ENCODE measurements at places on chromosomes 3 and 15.

- no peak for DNase-seq
Measured at GRCh38 chr3:59310736-59311135, 260.9 kb upstream of the CFAP20DC start.

- DNase-seq = no peak
Measured at GRCh38 chr3:143343031-143343430, 223.5 kb downstream of the CHST2 start.

- DNase-seq = no peak
Measured at GRCh38 chr3:123013876-123014275, 13.7 kb downstream of the SEMA5B start.

DNA sequence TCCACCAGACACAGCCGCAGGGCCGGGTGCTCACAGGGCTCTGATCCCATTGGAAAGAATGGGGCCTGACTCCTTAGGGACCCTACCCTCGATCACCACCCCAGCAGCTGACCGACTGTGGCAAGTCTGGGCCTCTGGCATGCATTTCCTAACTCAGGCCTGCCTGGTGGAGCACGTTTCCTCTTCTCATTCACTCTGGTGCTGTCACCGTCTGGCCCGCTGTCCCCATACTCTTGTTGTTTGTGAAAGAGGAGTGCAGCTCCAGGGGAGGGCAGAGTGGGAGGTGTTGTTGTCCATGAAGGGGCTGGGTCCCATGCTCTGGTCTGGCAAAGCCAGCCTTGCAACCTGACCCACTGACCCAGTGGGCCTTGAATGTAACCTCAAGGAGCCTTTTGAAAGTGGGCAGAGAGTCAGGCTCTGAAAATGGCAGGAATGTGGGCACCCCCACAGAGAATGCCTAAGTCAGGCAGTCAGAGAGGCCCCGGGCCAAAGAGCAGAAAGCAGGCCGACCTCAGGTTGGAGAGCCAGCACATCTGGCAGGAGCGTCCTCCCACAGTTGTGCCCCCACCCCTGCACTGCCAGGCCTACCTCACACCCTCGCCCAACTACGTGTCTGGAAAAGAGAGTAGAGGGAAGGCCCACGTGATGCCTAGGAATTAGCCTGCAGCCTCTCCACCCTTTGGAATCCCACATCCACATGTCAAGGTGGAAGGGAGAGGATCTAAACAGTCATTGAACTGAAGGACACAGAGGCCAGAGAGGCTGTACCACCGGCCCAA lies 10.9 kb downstream of the SEMA7A start:
- DNase-seq = peak; percentile 36

DNA sequence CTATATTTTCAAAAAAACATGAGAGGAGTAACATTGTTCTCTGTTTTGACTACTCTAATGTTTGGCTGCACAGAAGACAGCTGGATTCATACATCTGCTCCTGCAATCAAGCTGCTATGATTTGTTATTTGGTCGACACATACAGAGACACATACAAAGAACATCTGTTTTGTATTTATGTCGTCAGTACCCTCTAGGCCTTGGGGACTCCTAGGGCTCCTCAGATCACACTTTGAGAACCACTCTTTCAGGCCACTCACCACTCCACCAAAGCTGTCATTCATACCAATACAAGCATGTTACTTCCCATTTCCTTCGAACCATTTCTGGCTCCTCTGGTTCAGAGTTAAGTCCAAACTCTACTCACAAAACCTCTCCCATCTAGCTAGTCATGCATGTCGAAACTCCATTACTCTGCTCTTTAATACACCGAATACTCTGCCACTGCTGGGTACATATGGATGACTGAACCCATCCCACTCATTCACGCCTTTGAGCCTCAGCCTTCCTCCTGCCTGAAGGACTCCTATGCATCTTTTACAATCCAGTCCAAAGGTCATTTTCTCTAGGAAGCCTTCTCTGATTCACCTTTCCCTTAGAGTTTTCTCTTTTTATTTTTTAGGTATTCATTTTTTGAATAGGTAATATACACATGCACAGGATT lies 102.9 kb upstream of the ARHGEF3 start:
- no peak for DNase-seq

DNA sequence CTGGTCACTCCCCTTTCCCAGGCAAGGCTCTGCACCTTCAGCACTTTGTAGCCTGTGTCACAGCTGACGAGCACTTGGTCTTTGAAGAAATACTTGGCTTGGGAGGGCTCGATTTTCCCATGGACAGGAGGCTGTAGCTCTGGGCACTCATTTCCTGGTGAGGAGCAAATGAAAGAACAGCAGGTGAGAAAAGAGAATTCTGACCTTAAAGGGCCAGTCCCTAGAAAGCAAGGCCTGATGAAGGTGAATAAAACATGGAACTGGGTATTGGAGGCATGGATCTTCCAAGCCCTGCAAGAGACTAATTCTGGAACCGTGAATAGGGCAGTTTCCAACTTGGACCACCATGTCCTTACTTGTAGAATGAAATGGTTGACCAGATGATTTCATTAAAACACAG lies 39.9 kb downstream of the MASP1 start:
- no peak for DNase-seq

DNA sequence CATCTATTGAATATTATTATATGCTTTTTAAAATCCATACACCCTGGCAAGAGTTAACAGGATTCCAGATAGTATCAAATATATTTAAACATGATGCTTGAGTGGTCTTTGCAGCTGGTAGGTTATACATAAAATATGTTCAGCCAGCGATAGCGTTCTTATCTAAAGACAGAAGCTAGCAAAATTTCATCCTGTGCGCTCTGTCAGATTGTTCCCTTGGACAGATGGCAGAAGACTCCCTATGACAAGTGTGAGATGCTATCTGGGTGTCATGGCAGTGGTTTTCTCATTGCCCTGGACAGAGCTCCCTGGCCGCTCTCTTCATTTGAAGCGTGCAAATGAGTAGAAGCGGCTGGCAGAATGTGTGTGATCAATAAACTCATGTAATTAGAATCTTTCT lies 175.2 kb upstream of the SOX14 start:
- DNase-seq = no peak

- DNase-seq = no peak
Measured at GRCh38 chr3:38221005-38221404, 44.6 kb upstream of the SLC22A13 start.

- no peak for DNase-seq
Measured at GRCh38 chr3:42440924-42441323, 30.5 kb upstream of the LYZL4 start.

DNA sequence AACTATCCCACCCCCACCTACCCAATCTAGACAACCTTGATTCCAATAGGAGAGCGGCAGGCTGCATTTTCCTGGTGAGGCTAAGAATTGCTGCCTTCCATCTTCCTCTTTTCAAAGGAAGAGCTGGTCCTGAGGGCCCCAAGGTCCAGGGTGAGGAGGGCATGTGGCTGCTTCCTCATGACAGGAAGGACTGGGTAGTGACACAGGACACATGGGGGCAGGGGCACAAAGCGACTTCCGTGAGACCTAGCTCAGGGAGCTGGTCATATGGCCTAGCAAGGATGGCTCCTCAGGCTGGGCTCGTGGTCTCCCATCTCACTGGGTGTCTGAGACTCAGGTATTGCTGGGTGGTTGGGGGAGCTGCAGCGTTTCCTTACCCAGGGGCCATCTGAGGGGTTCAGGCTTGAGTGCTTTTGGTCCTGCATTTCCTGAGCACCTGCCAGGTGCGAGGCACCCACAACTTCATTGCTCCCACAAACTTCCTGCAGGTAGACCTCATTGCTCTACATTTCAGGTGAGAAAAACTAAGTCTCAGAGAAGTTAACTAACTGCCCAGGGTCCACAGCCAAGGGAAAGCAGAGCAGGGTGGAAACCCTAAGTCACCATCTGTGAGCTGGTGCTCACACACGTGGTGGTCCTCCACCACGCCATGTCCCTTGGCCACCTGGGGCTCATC lies 160.0 kb upstream of the TLE3 start:
- no peak for DNase-seq

DNA sequence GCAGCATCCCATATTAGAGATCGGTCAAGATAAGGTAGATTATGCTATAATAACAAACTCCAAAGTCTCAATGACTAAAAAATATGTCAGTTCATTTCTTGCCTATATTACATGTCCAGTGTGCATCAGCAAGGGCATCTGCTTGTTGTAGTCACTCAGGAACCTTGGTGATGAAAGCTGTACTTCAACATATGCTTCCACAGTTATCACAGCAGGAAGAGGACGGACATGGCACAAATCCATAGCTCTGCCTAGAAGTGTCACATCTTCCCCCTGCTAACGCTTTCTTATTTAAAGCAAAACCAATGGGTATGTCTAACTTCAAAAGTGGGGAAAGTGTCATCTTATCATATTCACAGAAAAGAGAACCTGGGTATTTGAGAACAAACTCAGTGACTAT lies 20.0 kb upstream of the PIAS1 start:
- DNase-seq = no peak

- no peak for DNase-seq
Measured at GRCh38 chr3:124607163-124607562, 123.1 kb upstream of the UMPS start.

GRCh38 chr3:10364806-10365205 lies 43.9 kb upstream of the SEC13 start:
- DNase-seq = no peak

GRCh38 chr3:147773116-147773630 lies 364.0 kb downstream of the ZIC1 start:
- DNase-seq = no peak

- DNase-seq = no peak
Measured at GRCh38 chr3:153029350-153029749, 132.7 kb upstream of the RAP2B start.

GRCh38 chr15:68085052-68085451 lies 30.9 kb downstream of the PIAS1 start:
- DNase-seq = no peak

GRCh38 chr3:27345493-27345892 lies 23.7 kb downstream of the NEK10 start:
- no peak for DNase-seq

DNA sequence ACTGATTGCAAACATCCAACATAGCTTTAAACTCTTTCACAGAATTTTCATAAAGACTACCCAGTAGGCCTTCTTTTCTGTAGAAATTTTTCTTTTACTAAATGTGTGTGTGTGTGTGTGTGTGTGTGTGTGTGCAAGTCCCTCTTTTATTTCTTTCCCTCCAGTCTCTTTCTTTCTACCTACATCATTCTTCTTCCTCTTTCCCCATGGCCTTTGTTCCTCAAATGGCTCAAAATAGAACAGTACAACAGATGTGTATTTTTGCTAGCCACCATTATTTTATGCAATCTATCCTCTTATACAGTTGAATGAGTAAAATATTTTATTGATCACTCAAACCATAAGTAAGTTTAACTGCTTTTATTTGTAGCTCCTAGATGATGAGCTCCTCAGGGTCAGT lies 76.4 kb downstream of the USF3 start:
- no peak for DNase-seq

- DNase-seq = no peak
Measured at GRCh38 chr3:58564456-58565160, 12.6 kb downstream of the FAM107A start.

GRCh38 chr3:65338571-65338970 lies 650.8 kb upstream of the ADAMTS9 start:
- DNase-seq = no peak

DNA sequence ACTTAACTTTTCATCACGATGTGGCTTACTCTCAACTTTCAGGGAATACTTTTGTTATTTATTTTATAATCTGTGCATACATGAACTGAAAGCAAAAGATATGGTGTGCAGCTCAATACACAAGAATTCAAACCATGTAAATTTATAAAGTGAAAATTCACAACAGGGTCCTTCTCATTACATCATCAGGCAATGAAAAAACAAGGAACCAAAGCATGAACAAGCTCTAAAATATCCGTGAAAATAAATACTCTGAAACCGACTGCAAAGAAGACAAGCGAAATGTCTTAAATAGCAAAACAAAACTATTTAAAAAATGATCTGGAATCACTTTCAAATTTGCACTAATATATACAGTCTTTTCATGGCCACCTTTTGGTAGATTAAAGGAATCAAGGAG lies 28.9 kb downstream of the GNB5 start:
- no peak for DNase-seq

GRCh38 chr3:29280404-29281093 lies at the start of gene RBMS3:
Gene RBMS3 (plus strand): TSS chr3:29281071.
- DNase-seq = peak; percentile 70

GRCh38 chr15:70259028-70259424 lies 161.3 kb upstream of the TLE3 start:
- DNase-seq = peak; percentile 45

- no peak for DNase-seq
Measured at GRCh38 chr3:97991293-97991682, 19.1 kb upstream of the RIOX2 start.

GRCh38 chr3:186605078-186605477 lies 7.8 kb upstream of the AHSG start:
- no peak for DNase-seq

DNA sequence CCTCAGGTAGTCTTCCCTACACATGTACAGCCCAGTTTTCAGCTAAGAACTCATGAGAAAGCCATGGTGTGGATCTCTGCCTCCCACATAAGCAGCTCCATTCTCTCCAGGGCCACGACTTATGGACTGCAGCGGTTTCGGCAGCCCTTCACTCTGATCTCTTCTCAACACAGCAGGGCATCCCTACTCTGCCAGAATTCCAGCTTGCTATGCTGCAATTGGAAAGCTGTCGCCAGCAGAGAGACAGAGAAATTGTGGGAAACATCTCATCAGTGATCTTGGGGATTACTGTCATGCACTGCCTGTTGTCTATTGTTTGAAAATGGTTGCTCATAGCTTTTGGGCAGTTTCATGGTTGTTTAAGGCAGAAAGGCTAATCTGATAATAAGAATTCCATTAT lies 11.9 kb upstream of the BLM start:
- no peak for DNase-seq

DNA sequence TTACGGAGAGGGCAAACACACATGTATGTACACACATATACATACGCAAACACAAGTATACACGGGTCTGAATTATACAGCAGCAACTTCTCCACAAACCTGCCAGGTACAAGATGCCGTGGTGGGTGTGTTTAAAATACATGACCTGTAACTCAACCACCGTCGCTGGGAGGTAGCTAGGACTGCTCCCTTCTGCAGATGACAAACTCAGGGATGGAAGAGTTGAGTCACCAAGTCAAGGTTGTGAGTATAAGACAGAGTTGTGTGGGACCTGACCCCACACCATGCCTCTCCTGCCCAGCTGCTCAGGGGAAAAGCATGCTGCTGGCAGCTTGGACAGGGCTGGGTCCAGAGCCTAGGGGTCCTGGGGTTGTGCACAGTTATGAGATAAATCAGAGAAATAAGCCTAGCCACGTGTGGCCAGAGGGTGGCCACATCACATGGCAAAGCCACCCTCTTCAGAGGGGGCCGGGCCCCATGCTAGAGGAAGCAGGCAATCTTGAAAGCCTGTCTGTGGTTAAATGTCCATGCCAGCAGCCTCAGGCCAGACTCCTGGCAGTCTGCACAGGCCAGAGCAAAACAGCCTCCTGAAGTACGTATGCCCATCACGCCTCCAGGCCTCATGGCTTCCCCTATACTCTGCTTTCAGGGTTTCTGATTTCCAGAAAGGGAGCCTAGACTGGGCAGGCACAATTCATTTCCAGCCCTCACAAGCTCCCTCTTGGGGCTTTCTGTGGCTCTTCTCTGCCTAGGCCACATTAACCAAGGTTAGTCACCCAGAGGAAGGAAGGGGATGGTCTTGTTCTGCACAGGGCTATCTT lies 107.7 kb upstream of the RPL32 start:
- DNase-seq = no peak
